ENCODE measurements at places on chromosomes 2 and 18. TPM values are rescaled to one million over a fixed set of nuclear protein-coding genes. Genes with fewer than 3 reads are reported as not detected.

The RAPH1 gene
- 13.1 TPM for total RNA-seq

DNA sequence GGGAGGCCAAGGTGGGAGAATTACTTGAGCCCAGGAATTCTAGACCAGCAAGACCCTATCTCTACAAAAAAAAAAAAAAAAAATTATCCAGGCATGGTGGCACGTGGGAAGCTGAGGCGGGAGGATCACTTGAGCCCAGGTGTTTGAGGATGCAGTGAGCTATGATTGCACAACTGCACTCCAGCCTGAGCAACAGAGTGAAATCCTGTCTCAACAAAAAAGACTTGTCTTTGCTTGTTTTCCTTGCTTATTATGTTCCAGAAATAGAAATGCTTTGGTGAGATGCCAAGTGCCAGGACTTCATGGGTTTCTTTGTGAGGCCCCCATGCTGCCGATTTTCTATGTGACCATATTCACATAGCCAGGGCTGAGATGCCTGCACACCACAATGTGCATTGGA lies 9.0 kb downstream of the DCDC2C start:
- DNase-seq: no peak
- no peak overlapping the region for H3K27ac ChIP-seq
- peaks cover 12% of the 10 kb centered on the region for H3K27me3 ChIP-seq
- no peaks in the 10 kb centered on the region for H3K4me1 ChIP-seq
- H3K4me3 ChIP-seq: no peak overlapping the region

The SPAG16 gene
- 10.4 TPM for total RNA-seq

The FBXO48 gene
- 2.3 TPM for total RNA-seq

DNA sequence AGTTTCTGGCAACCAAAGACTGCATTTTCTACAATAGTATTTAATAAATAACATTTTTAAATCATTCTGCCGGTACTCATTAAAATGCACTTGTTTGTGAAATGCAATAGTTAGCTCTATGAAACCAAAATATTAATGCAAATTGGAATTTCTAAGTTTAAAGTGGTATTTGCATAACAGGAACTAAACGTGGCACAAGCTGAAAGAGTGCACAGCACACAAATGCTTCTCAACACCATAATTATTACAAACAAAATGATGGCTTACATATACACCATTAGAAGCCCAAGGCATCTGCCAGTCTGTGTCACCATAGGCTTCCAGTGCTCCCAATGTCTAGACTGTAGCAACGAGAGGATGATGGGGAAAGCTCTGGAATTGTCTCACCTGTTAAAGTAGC lies 280.5 kb downstream of the TCF4 start:
- no peaks in the 10 kb centered on the region for H3K4me1 ChIP-seq
- DNase-seq: no peak
- H3K4me3 ChIP-seq: no peak overlapping the region
- H3K27me3 ChIP-seq: no peaks in the 10 kb centered on the region

- peak within 1 kb of the TSS; percentile 97 for H3K4me3 ChIP-seq
- DNase-seq: peak; percentile 58
- H3K36me3 ChIP-seq: peaks cover 2% of the 10 kb centered on the region
- H3K27ac ChIP-seq: peak within 1 kb of the TSS; percentile 91
Measured at GRCh38 chr2:105329561-105330495, at the start of gene TGFBRAP1. TSS of gene TGFBRAP1 (minus strand) at chr2:105329735. CDS start at chr2:105308301, 21,434 bp downstream.

- H3K4me3 ChIP-seq: no peak overlapping the region
- no peaks in the 10 kb centered on the region for H3K36me3 ChIP-seq
- DNase-seq: no peak
- H3K27ac ChIP-seq: no peak overlapping the region
- no peaks in the 10 kb centered on the region for H3K27me3 ChIP-seq
- H3K4me1 ChIP-seq: no peaks in the 10 kb centered on the region
Measured at GRCh38 chr2:79849949-79850348, 337.1 kb downstream of the CTNNA2 start.

- no peak overlapping the region for H3K27ac ChIP-seq
- no peak for DNase-seq
- peaks cover 11% of the 10 kb centered on the region for H3K36me3 ChIP-seq
- H3K4me1 ChIP-seq: peaks cover 23% of the 10 kb centered on the region
Measured at GRCh38 chr2:239393941-239394340, 6.9 kb downstream of the HDAC4 start.

DNA sequence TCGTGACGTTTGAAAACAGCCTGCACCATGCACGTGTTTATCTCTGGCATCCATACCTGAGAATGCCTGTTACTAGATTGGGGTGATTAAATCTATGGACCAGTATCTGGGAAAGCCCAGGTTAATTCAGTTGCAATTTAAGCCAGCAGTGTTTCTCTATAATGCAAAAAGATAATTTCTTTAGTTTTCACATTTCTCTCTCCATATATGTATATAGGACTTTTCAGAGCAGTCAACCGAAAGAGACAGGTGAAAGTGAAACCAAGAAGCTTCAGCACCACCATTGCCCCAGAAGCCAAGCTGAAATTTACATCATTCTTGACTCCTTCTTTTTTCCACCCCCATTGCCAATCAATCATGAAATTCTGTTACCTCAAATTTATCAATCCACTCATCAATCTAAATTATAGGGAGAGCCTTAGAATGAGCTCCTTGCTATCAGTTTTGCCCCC lies 2.7 kb upstream of the LRP2 start:
- H3K4me1 ChIP-seq: peaks cover 33% of the 10 kb centered on the region
- H3K36me3 ChIP-seq: no peaks in the 10 kb centered on the region
- no peak overlapping the region for H3K27ac ChIP-seq
- peak; percentile 9 for DNase-seq
- peak overlapping the region; percentile 82 for H3K4me3 ChIP-seq
- peaks cover 26% of the 10 kb centered on the region for H3K27me3 ChIP-seq

GRCh38 chr2:241071677-241072111 lies 30.4 kb downstream of the MTERF4 start:
- no peaks in the 10 kb centered on the region for H3K27me3 ChIP-seq
- H3K36me3 ChIP-seq: peaks cover 2% of the 10 kb centered on the region
- H3K27ac ChIP-seq: no peak overlapping the region

The HOXD12 gene
- not detected for total RNA-seq

DNA sequence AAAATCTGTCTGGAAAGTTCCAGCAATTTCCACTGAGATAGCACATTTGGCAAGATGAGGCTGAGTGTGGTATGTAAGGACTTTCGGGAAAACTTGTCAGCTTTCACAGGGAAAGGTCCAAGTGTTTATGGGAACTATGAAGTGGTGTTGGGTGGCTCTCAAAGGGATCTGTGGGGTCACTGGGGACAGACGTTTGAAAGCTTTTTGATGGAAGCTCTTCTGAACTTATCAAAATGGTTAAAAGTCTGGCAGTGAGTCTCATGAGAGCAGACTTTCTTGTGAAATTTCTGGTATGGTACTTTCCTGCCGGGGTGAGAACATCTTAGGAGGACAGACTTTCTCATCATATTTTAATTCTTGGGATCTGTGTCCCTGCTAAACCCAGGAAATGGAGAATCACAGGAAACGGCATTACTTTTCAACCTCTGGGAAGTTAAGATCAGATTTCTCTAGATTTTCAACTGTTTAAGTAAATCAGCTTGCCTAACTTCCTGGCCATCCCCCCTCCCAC lies 546.3 kb upstream of the ZEB2 start:
- DNase-seq: no peak
- H3K36me3 ChIP-seq: no peaks in the 10 kb centered on the region
- H3K27me3 ChIP-seq: no peaks in the 10 kb centered on the region
- no peaks in the 10 kb centered on the region for H3K4me1 ChIP-seq
- H3K27ac ChIP-seq: no peak overlapping the region

DNA sequence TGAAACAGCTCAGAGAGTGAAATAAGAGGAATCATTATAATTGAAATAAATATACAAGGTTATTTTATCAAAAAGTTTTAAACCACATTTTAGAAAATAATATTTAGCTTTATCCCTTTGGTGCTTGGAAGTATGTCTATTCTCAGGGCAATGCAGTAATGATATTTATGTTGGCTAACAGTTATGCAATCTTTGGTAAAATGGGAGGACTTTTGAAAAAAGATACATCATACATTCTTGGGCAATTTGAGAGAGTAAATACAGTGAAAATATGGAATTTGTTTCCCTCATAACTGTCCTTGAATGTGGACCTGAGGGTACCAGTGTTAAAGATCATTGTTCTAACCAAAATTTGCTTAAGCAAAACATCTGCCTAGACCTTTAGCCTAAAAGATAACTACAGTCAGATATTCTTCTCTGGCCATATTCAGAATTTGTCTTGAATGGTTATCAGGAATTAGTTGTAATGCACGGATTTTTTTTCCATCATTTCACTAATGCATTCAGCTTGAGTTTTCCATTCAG lies 137.2 kb downstream of the LRRTM1 start:
- no peak for DNase-seq
- no peaks in the 10 kb centered on the region for H3K27me3 ChIP-seq
- H3K4me1 ChIP-seq: no peaks in the 10 kb centered on the region

The ESCO1 gene
- 22.0 TPM for total RNA-seq

- no peaks in the 10 kb centered on the region for H3K36me3 ChIP-seq
- no peaks in the 10 kb centered on the region for H3K27me3 ChIP-seq
- no peaks in the 10 kb centered on the region for H3K4me1 ChIP-seq
- no peak for DNase-seq
Measured at GRCh38 chr2:165197346-165197745, 6.5 kb downstream of the SCN3A start.

DNA sequence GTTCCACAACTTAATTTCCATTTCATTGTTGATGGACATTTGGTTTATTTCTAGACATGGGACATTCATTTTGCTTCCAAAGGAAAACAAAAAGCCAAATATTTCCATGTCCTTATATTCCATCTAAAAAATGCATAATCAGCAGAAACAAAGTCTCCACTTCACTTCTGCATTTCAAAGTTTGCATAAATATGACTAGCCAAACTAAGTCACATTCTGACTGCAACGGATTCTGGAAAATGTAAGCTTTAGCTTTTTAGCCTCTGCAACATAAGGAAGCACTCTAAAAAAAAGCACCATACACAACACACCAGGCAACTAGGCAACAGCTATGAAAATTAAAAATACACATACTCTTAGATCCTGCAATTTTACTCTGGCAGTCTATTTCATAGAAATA lies 135.3 kb downstream of the ETAA1 start:
- DNase-seq: no peak
- H3K36me3 ChIP-seq: no peaks in the 10 kb centered on the region
- H3K4me1 ChIP-seq: no peaks in the 10 kb centered on the region
- H3K27ac ChIP-seq: no peak overlapping the region
- H3K27me3 ChIP-seq: no peaks in the 10 kb centered on the region

- no peak for DNase-seq
- H3K27ac ChIP-seq: no peak overlapping the region
- H3K27me3 ChIP-seq: peaks cover 23% of the 10 kb centered on the region
- no peaks in the 10 kb centered on the region for H3K4me1 ChIP-seq
- no peak overlapping the region for H3K4me3 ChIP-seq
Measured at GRCh38 chr2:219698748-219699439, 71.5 kb downstream of the SLC4A3 start.

GRCh38 chr2:184004289-184004947 lies 593.9 kb upstream of the ZNF804A start:
- H3K27me3 ChIP-seq: no peaks in the 10 kb centered on the region
- H3K36me3 ChIP-seq: no peaks in the 10 kb centered on the region
- no peak for DNase-seq
- H3K4me1 ChIP-seq: no peaks in the 10 kb centered on the region
- no peak overlapping the region for H3K27ac ChIP-seq

GRCh38 chr2:31728406-31729064 lies 147.8 kb upstream of the SRD5A2 start:
- H3K27me3 ChIP-seq: peaks cover 7% of the 10 kb centered on the region
- H3K4me3 ChIP-seq: no peak overlapping the region
- H3K36me3 ChIP-seq: no peaks in the 10 kb centered on the region
- H3K27ac ChIP-seq: no peak overlapping the region
- no peaks in the 10 kb centered on the region for H3K4me1 ChIP-seq

DNA sequence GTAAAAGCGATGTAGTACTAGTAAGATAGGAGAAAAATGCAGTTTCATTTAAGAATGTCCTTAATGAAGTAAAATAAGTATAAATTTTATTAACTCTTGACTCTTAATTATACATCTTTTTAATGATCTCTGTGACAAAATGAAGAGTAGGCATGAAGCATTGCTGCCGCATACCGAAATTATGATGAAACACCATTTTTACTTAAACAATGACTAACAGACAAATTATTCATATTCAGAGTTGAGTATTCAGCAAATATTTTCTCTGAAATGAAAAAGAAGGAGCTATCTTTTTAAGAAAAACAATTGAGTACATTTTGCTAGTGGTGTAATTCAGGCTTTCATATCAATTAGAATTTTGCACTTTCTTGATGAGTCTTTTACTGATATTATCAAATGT lies 150.6 kb upstream of the DOCK10 start:
- no peak for DNase-seq
- no peaks in the 10 kb centered on the region for H3K4me1 ChIP-seq
- H3K27ac ChIP-seq: no peak overlapping the region

The PELI1 gene
- 38.4 TPM for total RNA-seq

GRCh38 chr2:177234267-177234666 lies 21.7 kb downstream of the HNRNPA3 start:
- H3K27me3 ChIP-seq: no peaks in the 10 kb centered on the region
- H3K36me3 ChIP-seq: peaks cover 50% of the 10 kb centered on the region
- H3K4me3 ChIP-seq: no peak overlapping the region
- no peak for DNase-seq
- peak overlapping the region; percentile 59 for H3K27ac ChIP-seq

The RAPGEF4 gene
- 0.21 TPM for total RNA-seq

GRCh38 chr2:238346544-238346943 lies 26.2 kb downstream of the TRAF3IP1 start:
- no peak for DNase-seq
- no peaks in the 10 kb centered on the region for H3K27me3 ChIP-seq
- H3K4me3 ChIP-seq: no peak overlapping the region
- peaks cover 7% of the 10 kb centered on the region for H3K36me3 ChIP-seq

The CEBPZOS gene
- total RNA-seq: 29.3 TPM

DNA sequence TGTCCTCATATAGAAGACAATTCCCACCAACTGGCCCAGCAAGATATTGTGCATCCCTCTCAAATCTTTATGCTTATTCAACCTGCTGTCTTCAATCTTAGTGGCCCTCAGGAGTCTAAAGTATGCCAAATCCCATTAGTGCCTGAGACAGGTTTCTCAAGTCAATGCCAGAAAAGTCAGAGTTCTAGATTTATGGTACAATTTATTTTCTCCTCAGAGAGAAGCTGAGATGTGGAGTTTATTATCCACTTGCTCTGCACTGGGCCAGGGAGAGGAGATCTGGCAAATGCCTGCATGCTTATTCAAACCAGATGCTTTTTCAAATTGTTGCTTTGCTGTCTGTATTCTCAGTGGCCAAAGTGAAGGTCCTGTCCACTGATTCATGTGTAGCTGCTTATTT lies 825.2 kb downstream of the METTL4 start:
- no peaks in the 10 kb centered on the region for H3K27me3 ChIP-seq
- no peak overlapping the region for H3K27ac ChIP-seq
- H3K36me3 ChIP-seq: no peaks in the 10 kb centered on the region
- no peak for DNase-seq
- H3K4me3 ChIP-seq: no peak overlapping the region
- no peaks in the 10 kb centered on the region for H3K4me1 ChIP-seq

The GAREM1 gene
- not detected for total RNA-seq

The ITGB6 gene
- total RNA-seq: not detected

Data from activated CD4-positive, alpha-beta memory T cell treated with anti-CD3 and anti-CD28 coated beads for 36 hours (primary cell).